NAMALWA (cell line): ENCODE measurements at places on chromosomes 7 and 10.

GRCh38 chr10:11131112-11131639 is 113.5 kb downstream of the CELF2 start:
- DNase-seq, result no peak

GRCh38 chr7:13933091-13933490 is 56.4 kb downstream of the ETV1 start:
- DNase-seq, result no peak

GRCh38 chr10:79321951-79322350 is 25.3 kb upstream of the PPIF start:
- DNase-seq, result no peak

GRCh38 chr7:157767506-157768197 is 430.8 kb downstream of the DNAJB6 start:
- no peak for DNase-seq

- DNase-seq, result peak; percentile 51
These were observed 4.6 kb downstream of the REPIN1 start for GRCh38 chr7:150373049-150373801.

DNA sequence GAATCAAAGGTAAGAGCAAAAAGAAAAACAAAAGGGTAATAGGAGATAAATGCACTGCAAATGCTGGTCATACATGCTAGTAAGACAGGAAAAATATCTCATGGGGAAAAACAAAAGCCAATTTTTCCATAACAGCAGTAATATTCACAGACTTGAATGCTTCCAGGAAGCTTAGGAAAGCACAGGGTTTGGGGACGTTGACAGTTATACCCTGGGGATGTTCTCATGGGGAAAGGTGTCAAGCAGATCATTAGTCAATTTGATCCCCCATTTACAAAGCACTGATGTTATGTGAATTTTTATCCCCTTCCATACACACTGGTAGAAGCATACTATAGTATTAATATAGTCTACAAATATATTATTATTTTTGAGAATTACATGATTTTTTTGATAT is 232.7 kb downstream of the SORCS1 start:
- no peak for DNase-seq

DNA sequence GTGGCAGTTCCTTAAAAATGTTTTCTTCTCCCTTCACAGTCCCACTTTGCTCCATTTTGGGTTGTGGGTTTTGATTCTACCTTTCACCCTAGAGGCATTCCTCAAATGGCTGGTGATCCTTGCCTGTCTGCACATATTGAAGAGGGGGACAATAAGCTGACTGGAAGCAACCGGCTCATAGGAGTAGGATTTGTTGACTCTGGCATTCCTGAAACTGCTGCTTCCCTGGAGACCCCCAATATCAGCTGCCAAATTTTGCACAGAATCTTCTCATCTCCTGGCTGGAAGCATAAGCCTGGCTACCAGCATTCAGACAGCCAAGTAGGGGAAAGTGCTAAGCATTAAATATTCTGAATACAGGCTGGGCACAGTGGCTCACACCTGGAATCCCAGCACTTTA is 53.7 kb downstream of the KIF5B start:
- no peak for DNase-seq

DNA sequence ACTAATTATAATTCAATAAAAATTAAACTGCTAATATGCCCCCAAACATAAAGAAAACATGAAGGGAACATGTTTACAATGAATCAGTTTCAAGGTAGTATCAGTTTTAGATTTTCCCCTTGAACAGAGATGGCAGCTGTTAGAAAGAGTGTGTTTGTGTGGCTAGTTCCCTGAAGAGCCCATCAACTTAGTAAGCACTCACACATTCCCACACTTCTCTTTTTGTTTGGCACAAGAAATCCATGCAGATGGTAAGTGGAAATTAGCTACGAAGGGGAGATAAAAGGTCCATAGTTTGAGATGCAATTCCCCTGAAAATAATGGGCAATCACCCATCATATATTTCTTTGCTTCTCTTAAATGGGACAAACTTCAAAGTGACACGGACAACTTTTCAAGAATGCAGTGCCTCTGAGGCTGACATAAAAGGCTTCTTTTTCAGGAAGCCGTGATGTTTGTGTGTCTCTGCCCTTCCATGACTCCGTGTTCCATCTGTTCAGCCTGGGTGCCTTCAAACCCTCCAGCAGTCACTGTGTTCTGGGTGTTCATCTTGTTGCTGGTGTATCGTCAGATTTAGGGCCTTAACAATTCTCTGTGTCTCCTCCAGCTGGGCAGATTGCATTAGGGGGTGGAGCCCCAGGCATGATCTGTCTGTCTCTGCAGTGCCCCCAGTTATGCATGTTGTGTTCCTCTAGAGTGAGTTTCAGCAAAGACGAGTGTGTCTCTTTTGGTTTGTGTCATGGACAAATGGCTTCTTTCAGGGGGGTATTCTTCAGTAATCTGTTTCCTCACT is 259.5 kb upstream of the NPY start:
- peak; percentile 16 for DNase-seq

- DNase-seq, result no peak
These were observed 186.2 kb downstream of the CFTR start for GRCh38 chr7:117666031-117666430.

- DNase-seq, result peak; percentile 50
These were observed 804 bp downstream of the FRAT1 start for GRCh38 chr10:97319671-97320479.

- no peak for DNase-seq
These were observed 4.3 kb downstream of the TTYH3 start for GRCh38 chr7:2635810-2636701.

DNA sequence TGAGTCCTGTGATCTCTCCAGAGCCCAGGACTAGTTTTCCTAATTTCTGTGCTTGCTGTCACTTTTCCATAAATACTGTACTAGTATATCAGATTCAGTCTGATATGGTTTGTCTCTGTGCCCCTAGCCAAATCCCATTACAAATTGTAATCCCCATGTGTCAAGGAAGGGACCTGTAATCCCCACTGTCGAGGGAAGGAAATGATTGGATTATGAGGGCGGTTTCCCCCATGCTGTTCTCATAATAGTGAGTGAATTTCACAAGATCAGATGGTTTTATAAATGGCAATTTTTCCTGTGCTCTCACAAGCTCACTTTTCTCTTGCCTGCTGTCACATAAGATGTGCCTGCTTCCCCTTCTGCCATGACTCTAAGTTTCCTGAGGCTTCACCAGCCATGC is 54.8 kb upstream of the IFRD1 start:
- DNase-seq, result no peak

DNA sequence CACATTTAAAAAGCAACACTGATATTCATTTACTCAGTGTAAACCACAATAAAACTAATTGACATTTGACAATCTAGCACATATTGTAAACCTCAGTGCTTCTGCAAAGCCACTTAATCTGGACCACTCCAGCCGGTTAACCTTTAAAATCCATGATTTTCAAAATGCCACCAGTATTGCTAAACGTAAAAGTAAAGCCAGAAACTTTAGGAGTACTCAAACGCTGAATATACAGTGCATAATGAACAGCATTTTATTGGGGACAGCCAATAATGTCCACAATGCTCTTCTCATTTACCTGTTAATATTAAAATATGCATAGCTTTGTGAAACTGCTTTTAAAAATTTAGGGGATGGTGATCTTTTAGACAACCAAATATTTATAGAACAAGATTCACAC is 10.8 kb downstream of the HNRNPA2B1 start:
- DNase-seq, result peak; percentile 58

DNA sequence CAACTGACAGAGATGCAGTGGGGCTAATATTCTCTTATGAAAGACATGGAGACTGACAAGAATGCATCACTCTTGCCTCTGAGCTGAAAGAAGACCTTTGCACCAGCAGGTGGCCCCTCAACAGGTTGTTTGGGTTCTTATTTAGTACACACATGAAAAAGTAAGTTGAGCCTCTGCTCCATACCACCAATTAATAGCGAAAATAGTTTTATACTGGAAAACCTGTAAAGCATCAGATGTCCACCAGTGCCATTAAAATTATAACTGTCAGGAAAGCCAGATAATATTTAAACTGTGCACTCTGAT is 26.3 kb upstream of the FAM13C start:
- DNase-seq, result peak; percentile 8

GRCh38 chr7:150323682-150324372 is 482 bp upstream of the ACTR3C start:
- peak; percentile 44 for DNase-seq

DNA sequence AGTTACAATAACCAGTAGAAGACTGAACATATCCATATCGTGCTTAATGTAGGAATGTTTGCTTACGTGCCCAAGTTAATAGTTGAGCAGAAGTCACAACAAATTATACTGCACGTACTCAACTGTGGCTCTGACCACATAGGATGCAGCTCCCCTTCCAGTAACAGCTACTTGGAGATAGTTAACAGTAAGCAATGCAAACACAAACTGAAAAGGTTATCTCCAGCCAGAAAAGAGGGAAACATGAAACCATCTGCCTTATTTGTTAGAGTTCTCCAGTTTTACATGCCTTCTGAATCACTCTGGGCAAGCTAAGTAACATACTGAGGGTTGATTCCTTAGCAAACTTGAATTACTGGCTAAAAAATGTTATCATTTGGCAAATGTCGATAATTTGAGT is 9.8 kb downstream of the DHX32 start:
- DNase-seq, result no peak

DNA sequence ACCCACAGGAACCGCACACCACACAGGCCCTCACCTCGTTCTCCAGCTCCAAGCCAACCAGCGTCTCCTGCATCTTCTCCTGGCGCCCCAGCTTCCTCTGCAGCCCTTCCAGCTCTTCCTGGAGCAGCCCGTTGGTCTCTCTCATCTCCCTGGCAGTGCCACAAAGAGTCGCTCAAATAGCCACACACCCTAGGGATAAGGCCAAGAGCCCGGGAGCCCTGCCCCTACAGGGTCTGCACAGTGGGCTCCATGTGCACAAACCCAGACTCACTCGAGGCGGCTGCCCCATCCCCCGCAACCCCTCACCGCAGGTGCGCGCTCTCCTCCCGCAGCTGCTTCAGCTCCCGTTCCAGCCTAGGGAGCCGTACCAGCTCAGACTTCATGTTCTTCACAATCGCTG is 16.9 kb downstream of the MAD1L1 start:
- DNase-seq, result no peak

- no peak for DNase-seq
These were observed 58.0 kb upstream of the STARD3NL start for GRCh38 chr7:38120076-38120475.

- no peak for DNase-seq
These were observed 20.0 kb upstream of the DRGX start for GRCh38 chr10:49415846-49416245.

DNA sequence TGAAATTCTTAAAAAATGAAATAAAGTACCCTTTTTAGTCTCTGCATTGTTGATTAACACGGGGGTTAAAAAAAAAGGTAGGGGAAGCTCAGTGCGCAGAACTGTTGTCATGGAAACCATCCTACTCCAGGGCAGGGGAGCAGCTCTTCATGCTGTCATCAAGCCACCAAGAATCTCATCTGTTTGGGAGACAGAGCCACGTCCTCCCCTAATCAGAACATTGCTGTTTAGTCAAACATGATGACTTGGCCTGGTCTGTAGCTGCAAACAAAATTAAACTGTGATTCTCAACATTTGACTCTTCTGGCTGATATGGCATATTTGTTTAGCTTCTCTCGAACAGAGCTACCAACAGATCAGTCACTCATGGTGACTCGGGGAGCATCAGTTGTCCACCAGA is 254.4 kb upstream of the KLF14 start:
- no peak for DNase-seq

DNA sequence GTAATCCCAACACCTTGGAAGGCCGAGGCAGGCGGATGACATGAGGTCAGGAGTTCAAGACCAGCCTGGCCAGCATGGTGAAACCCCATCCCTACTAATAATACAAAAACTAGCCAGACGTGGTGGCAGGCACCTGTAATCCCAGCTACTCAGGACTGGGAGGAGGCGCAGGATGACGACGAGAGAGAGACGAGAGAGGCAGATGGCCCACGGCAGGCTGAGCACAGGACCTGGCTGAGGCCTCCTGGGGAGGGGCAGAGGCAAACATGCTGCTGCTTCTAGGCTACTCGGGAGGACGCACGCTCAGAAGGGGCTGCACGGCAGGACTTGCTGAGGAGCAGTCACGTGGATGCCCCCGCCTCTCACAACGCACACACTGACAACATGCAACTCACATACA is 22.4 kb downstream of the DIP2C start:
- no peak for DNase-seq

DNA sequence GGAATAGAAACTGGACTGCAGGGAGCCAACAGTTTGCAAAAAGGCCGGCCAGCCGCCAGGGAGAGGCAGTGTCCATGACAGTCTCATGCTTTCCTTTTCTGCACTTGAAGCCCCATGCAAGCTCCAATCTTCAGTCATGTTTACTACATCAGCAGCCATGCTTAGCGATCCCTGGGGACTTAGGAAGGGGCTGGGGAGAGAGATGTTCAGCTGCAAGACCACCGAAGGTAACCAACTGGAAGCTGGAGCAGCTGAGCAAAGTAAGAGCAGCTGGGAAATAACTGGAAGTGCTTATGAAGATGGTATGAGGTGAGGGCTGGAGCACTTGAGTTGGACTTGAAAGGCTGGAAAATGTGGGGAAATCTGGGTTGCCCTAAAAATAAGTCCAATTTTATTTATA is 37.0 kb downstream of the PRR15 start:
- no peak for DNase-seq

- no peak for DNase-seq
These were observed 63.2 kb upstream of the OPALIN start for GRCh38 chr10:96421995-96422394.
